Uterus (tissue), 4 donors: ENCODE measurements at places on chromosomes 2 and 18. TPM values are rescaled to one million over a fixed set of nuclear protein-coding genes. Genes with fewer than 3 reads are reported as not detected.

SPDYA gene
- total RNA-seq = not detected

SLC4A3 gene
- total RNA-seq = 2.3 TPM

ACAA2 gene
- total RNA-seq = 43.2 TPM

- no peaks in the 10 kb centered on the region for H3K4me1 ChIP-seq
- DNase-seq = no peak
- no peaks in the 10 kb centered on the region for H3K27me3 ChIP-seq
- no peak overlapping the region for H3K27ac ChIP-seq
- no peaks in the 10 kb centered on the region for H3K36me3 ChIP-seq
- H3K4me3 ChIP-seq = no peak overlapping the region
Observed at GRCh38 chr18:50738098-50738757, 81.6 kb downstream of the MRO start.

TMEM178A gene
- total RNA-seq = 3.9 TPM

CCDC148 gene
- total RNA-seq = not detected

REG1B gene
- total RNA-seq = not detected

DNA sequence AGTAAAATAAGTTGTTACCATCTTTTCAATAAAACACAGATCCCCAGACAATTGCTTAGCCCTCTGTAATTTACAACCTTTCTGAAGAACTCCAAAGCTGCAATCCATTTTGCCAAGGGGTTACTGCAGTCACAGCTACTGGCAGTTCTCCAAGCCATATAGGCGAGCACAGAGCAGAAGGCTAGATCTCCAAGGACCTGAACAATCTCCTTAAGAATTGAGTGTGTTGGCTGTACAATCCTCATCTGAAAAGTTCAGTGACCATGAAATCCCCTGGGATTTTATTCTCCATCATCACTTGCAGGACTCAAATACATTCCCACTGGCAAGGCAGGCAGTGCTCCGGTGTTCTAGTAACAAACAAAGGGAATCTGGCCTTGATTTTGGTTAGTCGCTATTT is 103.9 kb upstream of the LRP1B start:
- H3K27ac ChIP-seq = no peak overlapping the region
- no peaks in the 10 kb centered on the region for H3K27me3 ChIP-seq
- no peak overlapping the region for H3K4me3 ChIP-seq
- H3K36me3 ChIP-seq = no peaks in the 10 kb centered on the region

GRCh38 chr18:54229421-54230059 is 5.1 kb upstream of the MBD2 start:
- no peaks in the 10 kb centered on the region for H3K27me3 ChIP-seq
- H3K36me3 ChIP-seq = no peaks in the 10 kb centered on the region
- no peak for DNase-seq
- no peaks in the 10 kb centered on the region for H3K4me1 ChIP-seq

DNA sequence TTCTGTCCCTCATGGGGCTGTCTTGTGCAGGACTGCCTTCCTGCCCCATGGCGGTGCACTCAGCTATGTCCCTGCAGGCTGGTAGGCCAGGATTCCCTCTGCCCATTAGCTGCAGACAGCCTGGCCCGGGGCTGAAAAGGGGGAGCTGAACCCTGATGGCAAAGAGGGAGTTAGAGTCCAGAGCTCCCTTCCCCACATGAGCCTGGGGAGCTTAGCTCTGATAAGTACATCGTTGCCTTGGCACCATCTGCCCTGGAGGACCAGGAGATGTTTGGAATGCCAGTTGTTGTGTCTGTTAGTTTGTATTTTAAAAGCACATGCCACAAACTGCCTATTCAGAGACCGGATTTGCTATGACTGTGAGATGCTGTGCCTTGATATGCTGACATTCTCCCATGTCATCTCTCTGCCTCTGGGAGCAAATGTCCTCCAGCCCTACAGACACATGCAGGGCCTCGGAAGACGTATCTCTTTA is 65.1 kb upstream of the AFF3 start:
- DNase-seq = no peak
- no peak overlapping the region for H3K27ac ChIP-seq
- H3K4me1 ChIP-seq = no peaks in the 10 kb centered on the region
- no peaks in the 10 kb centered on the region for H3K27me3 ChIP-seq

DNA sequence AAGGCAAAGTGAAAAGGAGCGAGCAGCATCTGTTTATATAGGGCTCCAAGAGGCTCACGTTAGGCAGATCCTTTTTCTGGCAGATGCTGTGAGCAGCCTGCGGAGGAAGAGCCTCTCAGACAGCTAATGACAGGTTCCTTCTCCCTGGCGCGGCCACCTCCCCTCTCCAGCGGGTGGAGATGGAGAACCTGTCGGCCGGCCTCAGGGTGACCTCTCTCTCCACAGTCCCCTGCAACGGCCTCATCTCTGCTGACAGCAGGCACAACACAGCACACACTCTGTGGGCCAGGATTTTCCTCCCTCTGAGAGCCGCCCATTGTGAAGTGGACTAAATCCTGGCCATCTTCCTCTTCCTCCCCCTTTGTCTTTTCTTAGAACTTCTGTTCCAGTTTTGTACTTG is 119.8 kb downstream of the PRKCE start:
- H3K4me1 ChIP-seq = no peaks in the 10 kb centered on the region
- no peaks in the 10 kb centered on the region for H3K27me3 ChIP-seq
- H3K36me3 ChIP-seq = no peaks in the 10 kb centered on the region
- peak; percentile 75 for DNase-seq
- no peak overlapping the region for H3K4me3 ChIP-seq

TRIM43 gene
- total RNA-seq = not detected

DNA sequence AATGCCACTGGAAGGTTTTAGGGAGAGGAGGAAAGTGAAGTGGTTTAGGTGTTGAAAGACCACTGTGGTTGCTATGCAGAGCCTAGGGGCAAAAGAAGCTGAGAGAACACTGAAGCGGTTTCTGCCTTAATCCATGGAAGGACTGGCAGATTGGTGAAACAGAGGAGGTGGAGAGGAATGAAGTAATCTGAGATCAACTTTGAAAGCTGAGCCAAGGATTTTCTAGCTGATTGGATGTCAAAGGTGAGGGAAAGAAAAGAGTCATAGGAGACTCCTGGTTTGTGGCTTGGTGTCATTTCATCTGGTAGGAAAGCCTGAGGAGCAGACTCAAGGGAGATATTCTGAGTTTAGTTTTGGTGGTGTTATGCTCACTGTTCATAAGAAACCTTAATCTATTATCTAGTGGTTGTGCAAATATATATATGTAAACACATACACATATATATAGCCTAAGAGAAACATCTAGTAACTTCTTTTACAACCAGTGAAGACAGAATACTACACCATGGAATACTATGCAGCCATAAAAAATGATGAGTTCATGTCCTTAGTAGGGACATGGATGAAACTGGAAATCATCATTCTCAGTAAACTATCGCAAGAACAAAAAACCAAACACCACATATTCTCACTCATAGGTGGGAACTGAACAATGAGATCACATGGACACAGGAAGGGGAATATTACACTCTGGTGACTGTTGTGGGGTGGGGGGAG is 134.1 kb upstream of the CREB1 start:
- no peak overlapping the region for H3K4me3 ChIP-seq
- H3K27me3 ChIP-seq = no peaks in the 10 kb centered on the region
- H3K36me3 ChIP-seq = no peaks in the 10 kb centered on the region
- H3K27ac ChIP-seq = no peak overlapping the region
- H3K4me1 ChIP-seq = no peaks in the 10 kb centered on the region

MC4R gene
- 0.41 TPM for total RNA-seq

LYG2 gene
- not detected for total RNA-seq
